ENCODE measurements at places on chromosomes 12 and 14.
A peak's percentile ranks its signal among the peaks of the same experiment; 100 is the strongest.

DNA sequence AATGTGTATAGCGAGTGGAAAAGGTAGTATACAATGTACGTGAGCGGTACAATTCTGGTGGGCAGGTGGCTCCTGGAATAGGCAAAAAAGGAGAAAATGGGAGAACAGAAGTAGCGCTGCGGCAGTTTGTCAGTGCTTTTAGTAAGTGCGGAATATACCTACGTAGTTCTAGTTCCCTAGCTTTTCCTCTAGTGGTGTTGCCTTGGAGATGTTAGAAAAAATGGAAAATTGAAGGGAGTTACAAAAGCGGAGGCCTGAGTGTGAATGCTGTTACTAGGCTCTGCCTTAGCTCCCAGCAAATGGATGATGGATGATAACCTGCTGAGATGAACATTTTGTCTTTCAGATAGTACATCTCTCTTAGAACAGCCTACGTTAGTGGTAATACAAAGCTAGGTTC, 1.1 kb downstream of the TTC8 start:
- no peak for DNase-seq

GRCh38 chr12:132354211-132354981, 25.0 kb upstream of the GALNT9 start:
- DNase-seq: no peak

GRCh38 chr14:43001731-43002130, 1395.1 kb downstream of the LRFN5 start:
- DNase-seq: no peak

- DNase-seq: peak; percentile 74
These were observed 1.0 kb upstream of the ERC1 start for GRCh38 chr12:989751-990660.

GRCh38 chr12:71890475-71890874, 48.2 kb upstream of the TPH2 start:
- no peak for DNase-seq

GRCh38 chr12:39420043-39420442, 22.9 kb downstream of the KIF21A start:
- DNase-seq: no peak

DNA sequence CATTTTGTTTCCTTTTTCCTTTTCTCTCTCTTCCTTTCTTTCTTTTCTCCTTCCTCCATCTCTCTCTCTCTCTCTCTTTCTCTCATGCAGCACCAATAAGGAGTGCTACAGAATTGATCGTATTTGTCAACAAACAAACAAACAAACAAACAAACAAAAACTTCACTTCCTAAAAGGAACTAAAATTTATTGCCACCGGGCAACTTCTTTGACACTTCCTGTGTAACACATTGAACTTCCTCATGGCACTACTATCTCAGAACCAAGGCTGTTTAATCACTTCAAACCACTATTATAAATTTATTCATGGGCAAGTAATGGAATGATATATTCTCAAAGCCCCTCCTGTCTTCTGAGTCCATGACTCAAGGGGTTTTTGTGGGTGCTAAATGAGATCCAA, 51.3 kb downstream of the SERPINA3 start:
- DNase-seq: no peak

DNA sequence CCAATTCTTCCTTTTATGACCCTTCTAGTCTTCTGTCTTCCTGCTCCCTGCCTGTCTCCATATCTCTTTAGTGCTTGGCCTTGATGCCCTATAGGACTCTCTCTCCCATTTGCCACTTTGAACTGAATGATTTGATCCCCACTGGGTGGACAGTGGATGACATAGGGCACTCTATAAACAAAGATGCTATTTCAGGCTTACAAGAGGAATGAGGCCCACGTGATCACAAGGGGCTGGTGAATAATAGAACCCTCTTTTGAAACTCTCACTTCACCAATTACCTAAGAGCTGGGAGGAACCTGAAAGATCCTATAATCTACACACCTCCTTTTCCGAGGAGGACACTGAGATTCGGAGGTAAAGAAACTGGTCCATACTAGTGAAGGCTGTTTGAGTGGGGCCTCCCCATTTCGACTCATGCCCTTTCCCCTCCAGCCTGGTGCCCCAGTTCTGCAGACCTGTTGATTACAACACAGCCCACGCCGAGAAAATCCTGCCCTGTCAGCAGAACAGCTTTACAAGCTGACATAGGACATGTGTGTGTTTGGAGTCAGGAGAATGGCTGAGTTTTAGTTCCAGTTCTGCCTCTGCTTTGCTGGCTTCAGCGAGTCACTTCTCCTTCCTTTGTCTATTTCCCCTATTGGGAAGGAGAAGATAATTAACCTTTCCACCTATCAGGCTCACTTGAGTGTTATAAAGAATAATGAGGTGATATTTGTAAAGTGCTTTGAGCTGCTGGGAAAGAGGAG, 400.3 kb downstream of the ZFP36L1 start:
- DNase-seq: peak; percentile 58

DNA sequence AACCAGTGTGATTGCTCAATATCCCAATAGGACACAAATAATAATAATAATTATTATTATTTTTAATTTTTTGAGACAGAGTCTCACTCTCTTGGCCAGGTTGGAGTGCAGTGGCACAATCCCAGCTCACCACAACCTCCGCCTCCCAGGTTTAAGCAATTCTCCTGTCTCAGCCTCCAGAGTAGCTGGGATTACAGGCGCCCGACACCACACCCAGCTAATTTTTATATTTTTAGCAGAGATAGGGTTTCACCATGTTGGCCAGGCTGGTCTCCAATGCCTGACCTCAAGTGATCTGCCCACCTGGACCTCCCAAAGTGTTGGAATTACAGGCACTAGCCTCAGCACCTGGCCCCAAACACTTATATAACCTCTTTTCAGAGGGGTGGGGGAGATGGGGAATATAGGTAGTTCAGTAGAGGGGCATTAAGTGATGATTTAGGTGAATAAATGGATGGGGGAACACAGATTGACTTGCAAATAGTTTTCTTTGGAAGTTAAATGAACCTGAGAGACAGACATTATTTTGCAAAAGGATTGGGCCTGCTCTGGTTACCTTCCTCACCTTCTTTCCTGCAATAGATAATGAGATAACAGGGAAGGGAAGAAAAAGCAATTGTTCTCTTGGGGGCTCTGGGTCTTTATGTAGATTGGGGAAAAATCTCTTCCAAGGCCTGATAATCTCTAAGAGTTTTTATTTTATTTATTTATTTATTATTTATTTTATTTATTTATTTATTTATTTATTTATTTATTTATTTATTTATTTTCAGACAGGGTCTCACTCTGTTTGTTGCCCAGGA, 57.7 kb downstream of the RESF1 start:
- DNase-seq: no peak

- DNase-seq: no peak
These were observed 3.0 kb upstream of the SLC38A1 start for GRCh38 chr12:46271863-46272262.

DNA sequence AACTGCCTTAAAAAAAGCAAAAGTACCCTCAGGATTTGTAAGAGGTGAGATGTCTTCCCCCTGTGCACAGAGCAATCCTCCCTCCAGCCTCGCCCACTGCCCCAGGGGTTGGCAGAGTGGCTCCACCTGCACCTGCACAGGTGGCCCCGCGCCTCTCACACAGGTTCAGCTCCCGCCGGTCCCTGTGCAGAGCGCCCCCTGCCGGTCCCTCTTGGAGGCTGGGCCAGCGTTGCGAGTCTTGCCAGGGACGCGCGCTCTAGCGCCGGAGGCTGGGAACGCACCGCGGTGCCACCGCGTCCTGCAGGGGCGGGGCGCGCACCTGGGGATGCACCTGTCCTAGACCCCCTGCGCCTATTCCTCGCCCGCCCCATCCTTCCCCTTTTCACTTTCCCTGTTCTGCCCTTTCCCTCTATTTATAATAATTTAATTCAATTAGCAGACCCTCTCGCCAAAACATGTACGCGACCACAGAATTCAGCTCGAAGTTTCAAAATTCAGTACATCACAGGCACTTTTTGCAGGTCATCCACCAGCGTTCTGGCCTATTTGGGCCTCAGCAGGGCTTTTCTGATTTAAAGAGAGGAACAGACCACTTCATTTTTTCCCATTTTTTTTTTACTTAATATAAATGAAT, 618.6 kb downstream of the AACS start:
- DNase-seq: peak; percentile 83

GRCh38 chr12:124194893-124195566, 99.9 kb upstream of the RFLNA start:
- DNase-seq: no peak

- no peak for DNase-seq
These were observed 1.2 kb upstream of the DDN start for GRCh38 chr12:49000346-49000745.

GRCh38 chr14:56002876-56003625, 115.2 kb upstream of the PELI2 start:
- no peak for DNase-seq

DNA sequence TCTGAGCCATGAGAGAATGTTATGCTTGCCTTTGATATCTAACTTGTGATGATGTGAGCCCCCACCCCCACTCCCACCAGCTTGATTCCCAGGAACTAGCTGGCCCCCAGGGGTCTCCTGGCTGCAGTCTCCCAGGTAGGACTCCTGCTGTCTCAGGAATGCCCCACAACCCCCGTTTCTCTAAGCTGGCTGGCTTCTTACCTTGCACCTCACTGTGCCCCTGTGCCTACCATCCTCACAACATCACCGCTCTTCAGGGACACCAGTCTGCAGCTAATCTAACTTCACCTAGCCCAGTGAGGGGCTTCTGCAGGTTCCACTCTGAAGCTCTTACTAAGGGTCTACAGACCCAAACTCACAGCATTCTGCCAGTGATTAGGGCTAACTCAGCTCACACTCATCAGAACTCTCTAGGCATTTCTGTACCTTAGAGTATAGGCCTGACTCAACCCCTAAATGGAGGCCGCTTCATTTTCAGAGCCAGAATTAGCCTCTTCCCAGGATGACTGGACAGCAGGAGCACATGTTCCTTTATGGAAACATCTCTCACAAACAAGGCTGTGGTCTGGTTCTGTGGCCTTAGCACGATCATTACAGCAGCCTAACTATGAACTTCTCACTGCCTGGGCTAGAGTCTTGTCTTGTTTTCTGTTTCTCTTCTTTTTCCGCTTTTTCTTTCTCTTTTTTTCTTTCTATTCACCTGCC, 72.8 kb upstream of the IFNG-AS1 start:
- no peak for DNase-seq

GRCh38 chr12:91400271-91400670, 217.7 kb upstream of the DCN start:
- peak; percentile 54 for DNase-seq

GRCh38 chr12:68334132-68334531, 2.0 kb upstream of the MDM1 start:
- DNase-seq: no peak

- no peak for DNase-seq
These were observed 14.6 kb upstream of the ARID4A start for GRCh38 chr14:58283730-58284129.

DNA sequence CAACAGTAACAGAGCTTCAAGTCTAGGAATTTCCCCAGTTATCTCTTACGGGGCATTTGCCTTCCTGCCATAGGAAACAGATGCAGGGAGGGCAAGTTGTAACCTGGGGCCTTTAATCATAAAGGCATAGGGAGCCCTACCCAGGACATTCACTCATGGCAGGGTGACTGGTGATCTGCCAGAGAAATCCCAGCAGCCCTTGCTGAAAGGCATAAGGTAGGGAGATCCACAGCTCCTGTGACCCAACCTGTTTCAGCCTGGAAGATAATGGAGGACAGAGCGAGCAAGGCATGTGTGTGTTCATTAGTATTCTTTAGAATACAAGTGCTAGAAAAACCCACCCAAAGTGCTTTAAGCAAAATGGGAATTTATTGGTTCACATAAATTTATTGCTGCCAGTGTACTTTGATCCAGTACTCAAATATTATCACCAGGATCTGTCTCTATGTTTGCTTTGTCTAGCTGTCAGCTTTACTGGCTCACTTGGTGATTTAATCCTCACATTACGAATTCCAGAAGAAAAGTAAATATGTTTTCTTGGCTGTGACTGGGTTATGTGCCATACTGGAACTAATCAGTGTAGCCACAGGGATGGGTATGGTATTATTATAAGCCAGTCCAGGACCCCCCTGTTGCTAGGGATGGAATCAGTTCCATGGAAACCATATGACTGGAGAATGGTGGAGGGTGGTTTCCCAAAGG, 21.1 kb upstream of the AKAP6 start:
- no peak for DNase-seq

DNA sequence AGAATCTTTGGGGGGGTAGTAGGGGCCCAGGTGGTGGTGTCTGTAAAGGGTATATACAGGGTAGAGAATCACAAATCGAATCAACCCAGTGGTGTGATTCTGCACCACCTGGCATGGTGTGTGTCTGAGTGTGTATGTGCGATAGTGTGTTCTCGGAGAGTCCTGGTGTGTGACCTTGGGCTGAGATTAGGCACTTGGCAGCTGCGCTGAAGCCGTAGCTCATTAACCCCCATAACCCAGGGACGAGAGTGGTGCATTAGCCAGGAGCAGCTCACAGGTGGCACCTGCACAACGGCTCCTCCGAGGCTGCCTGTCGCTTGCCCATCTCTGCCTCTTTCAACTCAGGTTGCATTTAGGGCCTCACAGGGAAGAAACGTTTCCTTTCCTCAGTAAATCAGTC, 15.6 kb upstream of the TESC start:
- no peak for DNase-seq

DNA sequence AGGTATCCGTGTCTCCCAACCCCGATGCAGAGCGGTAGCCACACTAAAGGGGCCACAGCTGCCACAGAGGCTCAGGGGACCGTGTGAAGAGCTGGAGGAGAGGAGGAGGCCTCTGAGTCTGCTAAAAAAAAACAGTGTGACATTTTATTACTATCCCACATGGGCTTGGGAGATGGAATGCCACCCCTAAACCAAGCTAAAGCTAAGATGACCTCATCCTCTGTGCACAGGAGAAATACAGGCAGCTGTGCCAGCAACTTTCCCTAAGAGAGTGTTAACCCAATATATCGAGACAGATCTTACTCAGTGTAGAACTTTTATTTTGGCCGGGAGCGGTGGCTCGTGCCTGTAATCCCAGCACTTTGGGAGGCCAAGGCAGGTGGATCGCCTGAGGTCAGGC, 18.0 kb downstream of the BCL2L14 start:
- no peak for DNase-seq

GRCh38 chr14:91269076-91269991, 24.8 kb upstream of the GPR68 start:
- no peak for DNase-seq

- DNase-seq: no peak
These were observed 3.4 kb upstream of the GPR19 start for GRCh38 chr12:12699345-12699744.

Measured in cardiac muscle cell (in vitro differentiated cells and primary cell).